ENCODE measurements at places on chromosomes 4 and X.

GRCh38 chrX:50747471-50747900 lies 66.5 kb downstream of the SHROOM4 start:
- DNase-seq: no peak

GRCh38 chr4:18110099-18110498 lies 88.5 kb upstream of the LCORL start:
- DNase-seq: no peak

DNA sequence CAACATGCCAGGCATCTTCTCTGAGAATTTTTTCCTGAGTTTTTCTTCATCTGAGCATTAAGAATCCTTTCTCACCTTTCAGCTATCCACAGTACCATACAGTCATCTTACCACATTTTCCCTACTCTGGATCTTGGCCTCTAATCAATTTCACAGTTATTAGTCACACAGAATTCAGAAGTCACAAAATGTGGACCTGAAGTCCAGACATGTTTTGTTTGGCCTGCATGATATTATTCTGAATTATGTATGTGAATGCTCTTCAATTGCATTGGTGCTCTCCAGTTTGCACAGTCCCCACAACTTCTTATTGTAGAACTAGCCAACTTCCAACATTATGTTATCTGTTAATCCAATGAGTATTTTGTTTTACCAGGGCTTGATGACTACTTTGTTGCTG lies 102.3 kb upstream of the GRIA3 start:
- no peak for DNase-seq

DNA sequence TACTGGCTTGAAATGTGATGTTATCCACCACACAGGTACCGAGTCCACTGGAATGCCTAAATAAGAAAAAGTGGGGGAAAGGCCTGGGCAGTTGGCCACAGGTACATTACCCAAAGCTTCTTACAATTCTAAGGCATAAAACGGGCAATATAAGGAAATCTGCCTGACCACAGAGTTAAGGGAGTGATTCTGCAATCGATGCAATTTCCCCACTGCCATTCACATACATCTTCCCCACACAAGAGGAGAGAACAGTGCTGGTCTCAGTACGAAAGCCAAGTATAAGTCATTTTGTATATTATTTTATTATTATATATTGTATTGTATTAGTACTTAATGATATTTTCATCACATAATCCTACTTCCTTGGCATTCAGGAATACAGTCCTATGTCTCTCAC lies 30.6 kb downstream of the RFC1 start:
- DNase-seq: no peak

- DNase-seq: no peak
Measured at GRCh38 chrX:153993079-153993478, 20.5 kb downstream of the TMEM187 start.

DNA sequence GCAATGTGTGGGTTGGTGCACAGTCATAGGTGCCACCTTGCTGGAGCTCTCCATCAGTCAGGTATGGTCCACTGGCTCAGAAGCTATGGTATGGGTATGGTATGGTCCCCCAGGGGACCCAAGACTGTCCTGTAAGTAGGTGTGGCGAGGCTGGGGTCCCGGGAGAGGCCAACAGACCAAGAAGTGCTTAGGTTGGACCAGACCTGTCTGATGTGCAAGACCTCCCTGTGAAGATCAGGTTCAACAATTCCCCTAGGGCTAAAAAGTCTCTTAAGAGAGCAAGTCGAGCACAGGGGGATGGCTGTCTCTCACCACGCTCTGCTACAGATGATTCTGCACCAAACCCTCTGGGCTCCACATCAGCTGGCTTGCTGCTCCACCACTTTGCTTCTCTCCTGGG lies 1145.0 kb downstream of the RPA4 start:
- no peak for DNase-seq

GRCh38 chrX:17164941-17165340 lies 210.1 kb upstream of the NHS start:
- no peak for DNase-seq

DNA sequence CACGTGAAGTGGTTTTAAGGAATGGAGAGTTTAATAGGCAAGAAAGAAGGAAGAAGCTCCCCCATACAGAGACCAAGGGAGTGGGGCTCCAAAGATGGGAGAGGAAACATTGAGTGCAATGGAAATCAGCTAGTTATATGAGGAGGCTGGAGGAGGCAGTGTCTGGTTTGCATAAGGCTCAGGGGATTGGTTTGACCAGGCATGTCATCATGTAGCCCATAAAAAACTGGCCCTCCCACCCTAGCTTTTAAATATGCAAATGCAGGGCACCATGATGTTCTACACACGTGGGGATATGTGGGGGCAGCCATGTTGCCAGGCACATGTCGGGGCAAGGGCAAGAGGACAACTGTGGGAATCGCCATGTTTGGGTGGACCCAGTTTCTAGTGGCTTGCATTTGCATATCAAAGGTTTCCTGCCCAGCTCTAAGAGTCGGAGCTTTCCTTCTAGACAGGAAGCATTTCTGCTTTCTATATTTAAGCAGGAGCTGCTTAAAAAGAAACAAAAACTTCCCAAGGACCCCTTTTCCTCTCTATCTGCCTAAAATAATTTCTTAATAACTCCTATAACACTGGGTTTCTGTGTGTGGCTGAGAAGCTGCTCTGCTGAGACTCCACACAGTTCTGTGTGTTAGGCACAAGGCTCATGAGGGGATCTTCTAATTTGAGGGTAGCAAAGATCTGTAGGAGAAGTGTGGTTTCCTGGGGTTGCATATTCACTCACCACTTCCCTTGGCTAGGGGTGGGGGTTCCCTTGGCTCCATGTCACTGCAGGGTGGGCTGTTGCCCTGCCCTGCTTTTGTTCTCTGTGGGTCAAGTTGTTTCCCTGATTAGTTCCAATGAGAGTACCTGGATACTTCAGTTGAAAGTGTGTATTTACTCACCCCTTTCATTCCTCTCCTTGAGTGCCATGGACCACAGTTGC lies 113.5 kb downstream of the VSIG4 start:
- no peak for DNase-seq

DNA sequence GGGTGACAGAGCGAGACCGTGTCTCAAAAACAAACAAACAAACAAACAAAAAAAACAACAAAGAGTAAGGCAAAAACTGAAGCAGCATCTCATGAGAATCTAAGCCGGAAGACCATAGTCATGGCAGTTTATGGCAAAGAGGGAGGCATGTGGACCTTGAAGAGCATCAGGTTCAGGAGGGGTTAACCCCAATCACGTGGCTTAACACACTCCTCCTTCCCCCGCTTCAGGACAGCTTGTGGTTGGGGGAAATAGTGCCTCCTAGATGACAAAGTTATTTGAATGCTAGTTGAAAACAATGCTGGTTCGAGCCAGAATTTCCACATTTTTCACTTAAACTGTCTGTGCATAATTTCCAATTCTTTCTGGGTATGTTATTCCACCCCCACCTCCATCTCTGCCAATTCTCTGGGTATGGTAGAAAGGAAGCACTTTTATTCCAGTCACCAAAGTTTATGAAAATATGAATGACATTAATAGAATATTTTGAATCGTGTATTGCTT lies 11.7 kb upstream of the MAP7D3 start:
- no peak for DNase-seq

- DNase-seq: no peak
Measured at GRCh38 chr4:19623866-19624265, 627.8 kb upstream of the SLIT2 start.

GRCh38 chr4:121551881-121552280 lies 144.9 kb downstream of the ANXA5 start:
- no peak for DNase-seq

DNA sequence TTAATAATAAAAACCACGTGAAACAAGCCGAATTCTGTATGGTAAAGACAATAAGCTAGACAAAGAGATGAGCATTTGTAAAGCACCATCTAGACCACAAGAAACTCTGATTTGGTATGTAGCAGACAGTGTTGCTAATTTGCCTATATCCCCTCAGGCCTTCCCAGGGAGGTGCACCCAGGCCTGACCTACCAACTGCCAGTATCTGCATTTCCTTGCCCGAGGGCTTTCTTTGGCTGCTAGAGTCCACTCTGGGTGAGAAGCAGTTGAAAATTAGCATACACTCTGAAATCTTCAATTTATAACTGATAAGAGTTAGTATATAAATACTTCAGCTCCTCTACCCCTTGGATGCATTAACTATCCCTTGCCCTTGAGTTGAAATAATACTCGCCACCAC lies 37.4 kb upstream of the IL1RAPL1 start:
- DNase-seq: no peak

DNA sequence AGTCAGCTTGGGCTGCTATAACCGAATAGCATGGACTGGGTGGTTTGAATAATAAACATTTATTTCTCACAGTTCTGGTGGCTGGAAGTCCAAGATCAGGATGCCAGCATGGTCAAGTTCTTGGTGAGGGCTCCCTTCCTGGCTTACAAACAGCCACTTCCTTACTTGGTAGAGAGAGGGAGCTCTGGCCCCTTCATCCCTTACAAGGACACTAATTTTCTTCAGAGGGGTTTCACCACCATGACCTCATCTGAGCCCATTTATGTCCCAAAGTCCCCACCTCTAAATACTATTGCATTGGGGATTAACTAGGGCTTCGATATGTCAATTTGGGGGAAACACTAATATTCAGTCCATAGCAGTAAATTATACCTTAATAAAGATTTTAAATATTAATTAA lies 61.8 kb downstream of the CLNK start:
- DNase-seq: no peak

GRCh38 chr4:59570860-59571476 lies 1629.2 kb upstream of the ADGRL3 start:
- no peak for DNase-seq

GRCh38 chr4:176546975-176547374 lies 227.2 kb downstream of the SPCS3 start:
- DNase-seq: no peak

Data from upper lobe of left lung (tissue), 6 donors.